Upper lobe of right lung (tissue), 1 donor: ENCODE measurements at places on chromosomes 1 and 21. TPM values are rescaled to one million over a fixed set of nuclear protein-coding genes. Genes with fewer than 3 reads are reported as not detected.

DNA sequence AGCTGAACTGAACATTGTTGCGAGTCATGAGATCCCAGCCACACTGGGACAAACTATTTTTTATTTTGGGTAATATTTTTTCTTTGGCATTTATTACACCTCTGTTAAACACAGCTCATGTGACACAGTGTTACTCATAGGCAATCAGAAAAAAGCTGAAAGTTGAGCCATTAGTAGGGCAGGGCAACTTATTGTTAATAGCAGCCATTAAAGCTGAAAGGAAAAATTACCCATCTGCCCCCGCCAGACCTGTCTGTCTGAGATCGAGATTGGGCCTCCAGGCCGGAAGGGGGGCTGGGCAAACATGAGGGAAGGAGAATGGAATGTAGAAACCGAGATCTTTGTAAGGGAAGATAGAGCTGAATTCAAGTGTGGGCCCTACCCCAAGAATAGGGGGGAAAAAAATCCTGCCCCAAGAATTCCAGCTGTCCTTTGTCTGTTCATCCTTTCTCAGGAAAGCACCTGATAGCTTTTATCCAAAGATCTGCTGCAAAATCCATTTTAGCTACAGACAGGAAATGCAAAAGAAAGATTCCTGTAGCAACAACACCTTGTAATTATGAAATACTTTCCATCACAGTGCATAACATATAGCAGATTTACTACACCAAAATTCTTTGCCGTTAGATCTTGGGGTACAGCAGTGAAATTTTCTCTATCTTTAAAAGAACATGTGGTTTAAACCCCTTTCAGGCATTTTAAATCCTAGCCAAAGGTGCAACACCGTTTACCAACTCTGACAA lies 212.8 kb downstream of the PBX1 start:
- no peak for DNase-seq

VASH2 gene
- 1.9 TPM for total RNA-seq

DNA sequence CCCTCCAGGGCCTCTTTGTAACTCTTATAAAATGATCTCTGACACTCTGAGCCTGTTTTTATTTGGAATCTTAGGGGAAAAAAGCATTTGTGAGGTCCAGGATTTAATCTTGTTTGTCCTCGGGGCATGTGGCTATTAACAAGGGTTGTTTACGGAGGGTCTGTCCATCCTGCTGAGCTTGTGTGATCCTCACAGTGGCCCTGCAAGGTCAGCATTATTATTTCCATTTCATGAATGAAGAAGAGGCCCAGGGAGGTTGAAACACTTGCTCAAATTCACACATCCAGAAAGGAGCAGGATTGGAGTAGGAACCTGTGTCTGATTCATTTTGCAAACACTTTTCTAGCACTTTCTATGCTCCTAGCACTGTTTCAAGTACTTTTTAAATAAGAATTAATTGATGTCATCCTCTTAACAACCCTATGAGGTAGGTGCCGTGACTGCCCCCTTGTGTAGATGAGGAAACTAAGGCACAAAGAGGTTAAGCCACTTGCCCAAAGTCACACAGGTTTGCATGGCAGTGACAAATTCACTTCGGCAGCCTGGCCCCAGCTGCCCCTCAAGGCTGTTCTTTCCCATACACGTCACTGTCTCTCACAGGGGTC lies 178.9 kb downstream of the MIS18A start:
- DNase-seq, result no peak

DNA sequence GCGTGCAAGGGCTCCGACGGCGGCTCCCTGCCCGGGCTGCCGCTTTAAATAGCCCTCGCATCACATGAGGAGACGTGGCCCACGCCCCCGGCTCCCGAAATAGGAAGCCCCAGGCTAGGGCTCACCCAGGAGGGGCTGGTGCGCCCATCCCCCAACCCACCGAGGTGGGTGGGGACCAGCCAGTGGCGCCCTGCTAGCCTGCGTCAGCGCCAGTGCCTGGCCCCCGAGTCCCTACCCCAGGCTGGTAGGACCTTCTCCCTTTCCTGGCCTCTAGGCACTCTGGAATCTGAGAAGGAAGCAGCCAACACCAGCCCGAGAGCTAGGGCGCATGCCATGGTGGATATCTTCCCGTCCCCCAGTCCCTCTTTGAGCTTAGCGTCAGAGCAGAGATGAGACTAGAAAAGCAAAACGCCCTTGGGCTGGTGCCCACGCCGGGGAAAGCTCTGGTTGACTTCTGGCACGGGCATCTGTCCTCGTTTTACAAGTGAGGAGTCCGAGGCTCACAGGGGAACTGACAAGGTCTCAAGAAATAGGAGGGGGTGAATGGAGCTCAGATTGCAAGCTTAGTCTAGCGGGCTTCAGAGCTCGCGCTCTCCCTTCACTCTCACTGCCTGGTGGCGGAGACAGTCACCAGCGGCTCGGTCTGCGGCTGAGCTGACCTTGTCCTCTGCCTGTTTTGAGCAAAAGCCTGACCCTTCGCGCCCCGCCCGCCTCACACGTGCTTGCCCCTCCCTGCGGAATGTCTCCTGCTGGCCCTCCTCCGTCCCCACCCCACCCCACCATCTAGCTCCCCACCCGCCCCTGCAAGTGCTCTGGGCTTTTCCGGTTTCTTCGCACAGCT lies at the start of gene FABP3:
Gene FABP3, minus strand, starts transcription at position 21 of the 841 bp plus-strand sequence. CDS start 62 bp downstream, outside the sequence.
- peak; percentile 89 for DNase-seq

- DNase-seq, result no peak
These were observed 286.0 kb downstream of the PLA2G4A start for GRCh38 chr1:187114792-187115191.

BTBD19 gene
- total RNA-seq, result 9.2 TPM

FCRL1 gene
- 1.4 TPM for total RNA-seq

KCNE2 gene
- 0.52 TPM for total RNA-seq

DNA sequence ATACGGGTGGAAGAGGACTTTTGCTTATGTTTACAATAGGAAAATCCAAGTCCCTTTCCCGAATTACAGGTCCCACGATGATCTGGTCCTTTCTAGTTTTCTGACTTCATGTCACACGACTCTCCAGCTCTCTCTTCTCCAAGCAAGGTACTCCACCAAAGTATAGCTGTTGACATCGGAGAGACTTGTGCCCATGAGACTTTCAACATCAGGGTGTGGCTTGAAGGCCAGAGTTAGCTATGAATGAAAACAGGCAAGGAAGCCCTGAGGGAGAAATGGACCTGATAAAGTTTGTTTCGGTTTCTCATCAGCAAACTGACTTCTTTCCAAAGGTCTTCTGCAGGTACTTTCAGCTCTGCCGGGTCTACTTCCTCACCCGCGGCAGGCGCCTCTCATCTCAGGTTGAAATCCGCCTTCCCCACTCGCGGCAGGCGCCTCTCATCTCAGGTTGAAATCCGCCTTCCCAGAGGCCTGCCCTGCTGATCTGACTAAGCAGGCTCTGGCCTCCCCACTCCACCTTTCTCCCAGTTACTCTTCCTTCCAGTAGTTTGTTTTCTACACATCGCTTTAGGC lies 2.1 kb upstream of the PER3 start:
- no peak for DNase-seq

CR1 gene
- total RNA-seq, result 11.4 TPM

UBL4B gene
- not detected for total RNA-seq

AGMAT gene
- total RNA-seq, result not detected
